ENCODE measurements at places on chromosomes 7 and 10. TPM values are rescaled to one million over a fixed set of nuclear protein-coding genes. Genes with fewer than 3 reads are reported as not detected.

DNA sequence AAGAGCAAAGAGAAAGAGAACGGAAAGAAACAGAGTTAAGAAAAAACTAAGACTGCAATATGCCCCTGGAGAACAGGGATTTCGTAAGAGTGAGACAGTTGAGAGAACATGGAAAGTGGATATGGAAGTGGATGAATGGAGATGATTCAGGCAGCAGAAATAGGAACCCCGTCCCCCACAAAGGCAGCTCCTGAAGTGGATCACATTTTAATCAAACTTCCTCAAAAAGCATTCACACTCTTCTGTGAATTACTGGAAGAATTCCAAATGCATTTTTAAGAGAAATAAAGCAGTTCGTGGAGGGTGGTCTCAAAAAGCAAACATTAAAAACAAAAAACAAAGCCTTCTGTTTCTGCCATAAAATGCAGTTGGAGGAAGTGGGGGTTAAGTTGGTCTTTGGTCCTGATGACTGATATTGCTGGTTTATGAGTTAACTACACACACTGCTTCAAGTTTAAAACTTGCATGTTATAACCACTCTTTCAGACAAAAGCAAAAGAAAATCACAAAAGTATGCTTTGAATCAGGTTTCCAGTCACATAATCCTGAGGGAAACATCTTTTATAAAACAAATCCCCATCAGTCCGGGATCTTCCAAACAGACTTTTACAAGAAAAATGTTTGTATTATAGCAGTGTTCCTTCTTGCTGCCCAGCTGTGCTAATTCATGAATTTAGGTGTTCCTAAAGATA lies 214.3 kb downstream of the FANK1 start:
- DNase-seq, result no peak

- DNase-seq, result no peak
These were observed 20.8 kb upstream of the NRP1 start for GRCh38 chr10:33355274-33355673.

DNA sequence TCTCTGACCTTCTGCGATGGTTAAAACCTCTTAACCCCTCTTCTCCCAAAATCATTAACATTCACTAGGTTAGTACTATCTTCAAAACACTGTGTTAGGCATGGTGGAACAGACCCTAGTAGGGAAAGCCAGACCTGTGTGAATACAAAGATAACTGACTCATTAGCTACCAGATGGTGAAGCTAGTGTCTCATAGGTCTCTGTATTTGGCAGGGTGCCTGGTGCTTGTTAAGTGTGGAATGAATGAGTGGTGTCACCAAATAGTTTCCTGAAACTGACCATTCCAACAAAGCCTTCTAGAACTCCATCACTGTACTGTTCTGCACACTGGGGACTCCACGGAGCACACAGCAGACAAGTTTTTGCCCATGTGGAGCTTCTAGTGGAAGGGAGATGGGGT lies 27.7 kb upstream of the TM9SF3 start:
- DNase-seq, result no peak

DNA sequence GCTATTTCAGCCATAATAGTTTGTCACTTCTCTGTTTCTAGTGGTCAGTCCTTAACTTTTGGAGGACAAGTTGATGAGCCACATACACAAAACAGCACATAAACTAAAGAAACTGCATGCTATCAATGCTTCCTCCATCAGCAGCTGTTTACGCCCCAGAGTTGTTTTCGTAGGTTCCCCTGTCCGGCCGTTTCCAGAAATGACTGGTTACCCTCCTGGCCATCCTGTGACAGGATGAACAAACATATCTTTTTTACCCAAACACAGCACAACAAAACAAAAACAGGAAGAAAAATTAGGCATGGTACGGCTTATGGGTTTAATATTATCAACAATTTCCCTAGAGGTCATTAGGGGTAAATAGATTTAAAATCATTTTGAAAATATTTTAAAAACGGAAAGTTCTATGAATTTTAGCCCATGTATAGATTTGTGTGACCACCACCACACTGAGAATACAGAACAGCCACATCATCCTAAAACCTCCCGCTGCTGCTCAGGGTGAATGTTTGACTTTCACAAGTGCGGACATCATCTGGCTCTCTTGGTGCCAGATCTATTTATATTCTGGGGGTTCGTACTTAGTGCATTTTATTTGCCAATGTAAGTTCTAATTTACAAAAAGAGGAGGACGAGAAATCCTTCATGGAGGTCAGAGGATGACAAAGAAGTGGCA lies 74.8 kb downstream of the HIPK2 start:
- DNase-seq, result no peak

GRCh38 chr7:146388928-146389327 lies 272.3 kb downstream of the CNTNAP2 start:
- DNase-seq, result no peak

GRCh38 chr7:124764847-124765400 lies 668 bp downstream of the GPR37 start:
- peak; percentile 40 for DNase-seq

GRCh38 chr7:10720042-10720441 lies 253.6 kb upstream of the PHF14 start:
- no peak for DNase-seq

The CRYGN gene
- total RNA-seq, result not detected

Data from left ventricle myocardium superior (tissue), 1 donor.